Heart right ventricle (tissue), 16 donors: ENCODE measurements at places on chromosomes 12 and 14. TPM values are rescaled to one million over a fixed set of nuclear protein-coding genes. Genes with fewer than 3 reads are reported as not detected.
A peak's percentile ranks its signal among the peaks of the same experiment; 100 is the strongest.

- H3K27ac ChIP-seq: no peak overlapping the region
- H3K36me3 ChIP-seq: no peaks in the 10 kb centered on the region
- H3K27me3 ChIP-seq: no peaks in the 10 kb centered on the region
- no peak for DNase-seq
- peaks cover 35% of the 10 kb centered on the region for H3K4me1 ChIP-seq
Measured at GRCh38 chr14:49972823-49973222, 79.9 kb downstream of the ARF6 start.

- DNase-seq: no peak
- no peaks in the 10 kb centered on the region for H3K27me3 ChIP-seq
- no peaks in the 10 kb centered on the region for H3K4me1 ChIP-seq
- no peak overlapping the region for H3K27ac ChIP-seq
- H3K36me3 ChIP-seq: no peaks in the 10 kb centered on the region
Measured at GRCh38 chr12:96719660-96720362, 187.2 kb upstream of the NEDD1 start.

GRCh38 chr14:56686416-56686815, 106.8 kb downstream of the TMEM260 start:
- peak; percentile 29 for DNase-seq
- H3K27ac ChIP-seq: no peak overlapping the region
- H3K36me3 ChIP-seq: no peaks in the 10 kb centered on the region
- no peak overlapping the region for H3K4me3 ChIP-seq
- H3K27me3 ChIP-seq: peaks cover under 1% of the 10 kb centered on the region
- no peaks in the 10 kb centered on the region for H3K4me1 ChIP-seq

DNA sequence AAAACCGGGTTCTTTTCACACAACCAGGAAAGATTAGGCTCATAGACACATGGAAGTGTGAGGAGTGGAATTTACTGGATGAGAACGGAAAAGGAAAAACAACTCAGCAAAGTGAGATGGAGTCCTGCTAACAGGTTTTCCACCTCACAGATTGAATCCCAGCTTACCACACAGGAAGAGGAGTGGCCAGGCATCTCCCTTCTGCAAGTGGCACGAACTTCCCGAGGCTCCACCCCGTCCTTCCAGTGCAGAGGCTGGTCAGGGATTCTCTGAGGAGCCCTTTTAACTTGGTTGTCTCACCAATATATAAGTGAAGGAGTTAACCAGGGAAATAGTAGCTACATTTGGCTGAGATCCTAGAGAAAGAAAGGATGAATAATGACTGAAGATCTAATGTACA, 102.8 kb downstream of the SCAF11 start:
- H3K27me3 ChIP-seq: no peaks in the 10 kb centered on the region
- H3K4me3 ChIP-seq: no peak overlapping the region
- no peak for DNase-seq
- H3K36me3 ChIP-seq: no peaks in the 10 kb centered on the region
- no peak overlapping the region for H3K27ac ChIP-seq
- no peaks in the 10 kb centered on the region for H3K4me1 ChIP-seq

DNA sequence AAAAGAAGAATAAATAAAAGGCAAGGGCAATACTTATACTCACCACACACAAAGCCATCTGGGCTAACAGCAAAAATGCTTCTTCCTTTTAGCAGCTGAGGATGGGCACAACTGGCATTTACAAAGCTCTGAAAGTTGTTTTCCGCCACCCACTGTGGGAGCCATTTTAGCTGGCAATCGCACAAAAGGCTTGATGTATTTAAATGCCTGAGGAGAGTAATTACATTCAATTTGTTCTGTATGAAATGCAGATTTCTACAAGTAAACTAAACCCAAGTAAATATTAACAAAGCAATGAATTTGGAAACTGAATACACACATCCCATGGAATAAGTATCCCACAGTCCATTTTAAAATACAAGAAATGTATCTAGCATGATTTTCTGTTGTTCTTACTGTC, 37.5 kb downstream of the LRIG3 start:
- H3K27me3 ChIP-seq: no peaks in the 10 kb centered on the region
- H3K4me1 ChIP-seq: peaks cover 1% of the 10 kb centered on the region

DNA sequence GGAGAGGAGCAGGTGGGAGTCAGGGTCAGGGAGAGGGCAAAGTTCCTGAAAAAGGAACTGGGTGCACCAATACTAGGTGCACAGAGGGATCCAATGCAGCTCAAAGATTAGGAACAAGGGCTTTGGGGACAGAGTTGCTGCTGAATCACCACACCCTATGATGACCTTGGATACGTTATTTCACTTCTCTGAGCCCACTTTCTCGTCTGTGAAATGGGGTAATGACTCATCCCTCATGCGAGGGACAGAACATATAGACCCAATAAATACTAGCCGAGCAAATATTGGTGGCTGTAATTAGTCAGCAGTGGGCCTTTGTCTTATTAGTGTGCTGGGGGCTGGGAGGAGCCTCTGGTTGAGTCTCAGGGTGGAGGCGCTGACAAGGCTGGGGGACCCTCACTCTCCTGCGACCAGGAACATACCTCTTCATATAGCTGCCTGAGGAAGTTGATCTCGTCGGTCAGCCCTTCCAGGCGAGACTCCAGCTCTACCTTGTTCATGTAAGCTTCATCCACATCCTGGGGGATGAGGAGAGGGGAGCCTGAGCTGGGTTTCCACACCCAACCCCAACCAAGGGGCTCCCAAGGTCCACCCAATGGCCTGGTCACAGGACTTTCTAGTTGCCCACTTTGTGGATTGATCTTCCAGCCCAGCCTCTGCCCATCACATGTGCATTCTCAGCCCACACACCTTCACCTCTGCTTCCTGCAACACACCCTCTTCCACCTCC, 4.5 kb downstream of the KRT8 start:
- no peaks in the 10 kb centered on the region for H3K27me3 ChIP-seq
- H3K27ac ChIP-seq: no peak overlapping the region
- no peaks in the 10 kb centered on the region for H3K36me3 ChIP-seq
- H3K4me1 ChIP-seq: peaks cover 9% of the 10 kb centered on the region
- no peak overlapping the region for H3K4me3 ChIP-seq
- no peak for DNase-seq

DNA sequence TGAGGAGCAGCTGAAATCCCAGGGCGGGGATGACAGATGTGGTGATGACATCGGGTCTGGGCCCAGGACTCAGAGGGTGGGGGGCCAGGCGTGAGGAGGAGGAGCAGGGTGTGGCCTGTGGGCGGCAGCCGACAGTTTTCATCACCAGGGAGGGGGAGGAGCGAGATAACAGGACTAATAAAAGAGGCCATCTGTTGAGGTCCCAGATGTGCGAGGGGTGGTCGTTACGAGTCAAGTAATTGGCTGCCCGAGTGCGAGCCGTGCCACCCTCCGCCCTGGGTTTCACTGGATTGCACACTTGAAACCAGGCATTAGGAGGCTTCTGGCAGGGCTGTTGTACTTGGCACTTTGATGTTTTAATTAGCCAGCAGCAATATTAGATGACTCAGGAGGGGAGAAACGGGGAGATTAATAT, 67.2 kb downstream of the NOS1 start:
- peaks cover 34% of the 10 kb centered on the region for H3K27me3 ChIP-seq
- no peaks in the 10 kb centered on the region for H3K36me3 ChIP-seq
- H3K27ac ChIP-seq: no peak overlapping the region
- no peaks in the 10 kb centered on the region for H3K4me1 ChIP-seq

- H3K27ac ChIP-seq: no peak overlapping the region
- H3K27me3 ChIP-seq: no peaks in the 10 kb centered on the region
- H3K4me3 ChIP-seq: no peak overlapping the region
- DNase-seq: no peak
Measured at GRCh38 chr14:46626876-46627275, 24.7 kb downstream of the RPL10L start.

GRCh38 chr12:86914721-86915120, 658.5 kb upstream of the MGAT4C start:
- no peaks in the 10 kb centered on the region for H3K27me3 ChIP-seq
- H3K4me1 ChIP-seq: no peaks in the 10 kb centered on the region
- H3K4me3 ChIP-seq: no peak overlapping the region
- H3K36me3 ChIP-seq: no peaks in the 10 kb centered on the region

DNA sequence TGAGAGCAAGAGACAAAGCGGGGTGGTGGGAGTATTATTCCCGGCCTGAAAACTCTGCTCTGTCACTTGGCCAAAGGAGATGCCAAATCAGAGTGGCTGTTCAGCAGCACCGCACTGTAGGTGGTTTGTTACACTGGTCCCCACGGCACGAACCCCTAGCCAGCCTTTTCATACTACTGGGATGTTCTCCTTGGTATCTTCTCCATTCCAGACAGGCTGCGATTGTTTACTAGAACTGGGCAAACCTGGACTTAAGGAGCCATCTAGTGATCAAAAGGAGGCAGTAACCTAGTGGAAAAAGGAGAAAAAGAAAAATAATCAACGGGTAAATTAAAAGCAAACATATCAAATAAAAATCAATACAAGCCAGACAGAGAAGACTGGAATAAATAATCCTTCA, 58.9 kb upstream of the TMTC2 start:
- no peaks in the 10 kb centered on the region for H3K4me1 ChIP-seq
- no peak overlapping the region for H3K4me3 ChIP-seq
- H3K36me3 ChIP-seq: no peaks in the 10 kb centered on the region
- no peak for DNase-seq
- no peak overlapping the region for H3K27ac ChIP-seq

DNA sequence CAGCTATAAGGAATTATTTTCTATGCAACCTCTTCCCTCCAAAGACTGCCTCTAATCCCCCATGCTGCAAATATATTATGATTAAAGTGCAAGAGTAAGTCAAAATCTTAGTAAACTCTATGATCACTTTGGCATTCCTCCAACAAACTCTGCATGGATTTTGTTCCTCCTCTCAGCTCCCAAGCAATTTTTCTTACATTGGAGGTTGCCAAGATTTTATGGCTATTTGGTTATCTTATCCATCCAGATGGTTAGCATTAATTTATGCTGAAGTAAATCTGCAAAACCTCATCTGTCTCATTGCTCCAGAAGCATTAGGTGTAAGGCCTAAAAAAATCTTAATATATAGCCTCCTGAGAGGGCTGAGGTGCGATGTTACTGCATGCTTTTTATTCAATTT, 228.1 kb downstream of the CHST11 start:
- no peak for DNase-seq
- H3K4me3 ChIP-seq: no peak overlapping the region
- H3K4me1 ChIP-seq: peaks cover 35% of the 10 kb centered on the region

DNA sequence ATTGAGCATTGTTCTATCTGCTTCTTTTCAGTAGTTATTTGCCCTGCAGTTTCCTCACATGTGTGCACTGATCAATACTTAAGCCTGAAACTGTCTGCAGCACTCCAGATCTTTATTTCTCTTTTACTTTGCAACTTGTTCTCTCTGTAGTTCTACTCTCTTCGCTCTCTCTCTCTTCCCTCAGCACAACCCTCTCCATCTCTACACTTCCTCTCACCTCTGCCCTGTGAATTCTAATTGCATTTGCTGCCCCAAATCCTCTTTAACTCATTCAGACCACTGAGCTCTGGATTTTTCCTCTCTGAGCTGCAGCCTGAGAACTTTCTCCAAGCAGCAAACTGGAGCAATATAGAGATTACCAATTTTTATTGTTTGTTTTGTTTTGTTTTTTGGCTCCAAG, 1035.5 kb downstream of the FSCB start:
- no peaks in the 10 kb centered on the region for H3K27me3 ChIP-seq
- H3K36me3 ChIP-seq: no peaks in the 10 kb centered on the region
- no peak overlapping the region for H3K27ac ChIP-seq
- no peak for DNase-seq
- H3K4me1 ChIP-seq: no peaks in the 10 kb centered on the region

- H3K4me3 ChIP-seq: no peak overlapping the region
- H3K27ac ChIP-seq: no peak overlapping the region
Measured at GRCh38 chr12:52613384-52614030, 4.9 kb downstream of the KRT73 start.

DNA sequence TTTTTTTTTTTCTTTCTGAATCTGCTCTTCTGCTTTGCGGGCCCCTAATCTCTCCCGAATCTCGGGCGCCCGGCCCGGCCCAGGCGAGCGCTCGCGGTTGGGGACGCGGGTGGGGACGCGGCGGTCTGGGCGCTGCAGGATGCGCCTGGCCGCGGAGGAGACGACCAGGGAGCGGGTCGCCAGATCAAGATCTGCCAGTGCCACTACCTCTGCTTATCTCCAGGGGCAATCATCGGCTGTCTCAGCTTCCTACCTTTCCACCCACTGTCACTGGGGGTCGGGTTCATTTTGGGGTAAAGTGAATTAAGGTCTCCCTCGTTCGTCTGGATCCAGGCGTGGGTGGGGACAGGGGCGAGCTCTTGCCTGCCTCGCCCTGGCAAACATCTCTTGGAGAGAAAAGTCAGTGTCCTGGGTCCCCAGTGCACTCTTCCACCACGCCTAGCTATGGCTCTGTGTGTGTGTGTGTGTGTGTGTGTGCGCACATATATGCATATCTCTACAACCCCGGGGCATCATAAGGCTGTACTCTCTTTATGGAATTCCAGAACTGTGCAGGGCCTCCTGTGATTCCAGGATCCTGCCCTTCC, 422.3 kb downstream of the VRK1 start:
- peaks cover 10% of the 10 kb centered on the region for H3K4me1 ChIP-seq
- H3K36me3 ChIP-seq: no peaks in the 10 kb centered on the region
- H3K27me3 ChIP-seq: no peaks in the 10 kb centered on the region
- peak overlapping the region; percentile 45 for H3K4me3 ChIP-seq
- no peak for DNase-seq

DNA sequence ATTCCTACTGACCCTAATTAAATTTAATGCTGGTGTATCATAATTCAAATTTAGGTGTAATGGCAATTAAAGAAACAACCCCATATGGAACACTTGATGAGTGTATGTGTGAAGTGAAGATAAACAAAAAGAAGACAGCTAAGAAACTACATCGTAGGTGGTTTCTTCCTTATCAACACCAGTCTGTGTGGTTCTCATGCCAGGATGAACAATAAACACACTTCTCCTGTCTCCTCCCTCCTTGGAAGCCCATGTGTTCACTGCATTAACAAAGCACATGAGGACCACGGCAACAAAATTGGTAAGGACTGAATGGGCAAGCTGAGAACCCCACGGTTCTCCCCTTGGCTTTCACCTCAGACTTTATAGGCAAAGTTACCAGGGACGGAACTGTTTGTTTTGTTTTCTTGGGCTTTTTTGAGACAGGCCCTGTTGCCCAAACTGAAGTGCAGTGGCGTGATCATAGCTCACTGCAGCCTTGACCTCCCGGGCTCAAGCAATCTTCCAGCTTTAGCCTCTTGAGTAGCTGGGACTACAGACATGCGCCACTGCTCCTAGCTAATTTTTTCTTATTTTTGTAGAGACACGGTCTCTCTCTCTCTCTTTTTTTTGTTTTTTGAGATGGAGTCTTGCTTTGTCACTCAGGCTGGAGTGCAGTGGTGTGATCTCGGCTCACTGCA, 71.0 kb downstream of the TRAFD1 start:
- no peak for DNase-seq
- no peak overlapping the region for H3K27ac ChIP-seq
- H3K36me3 ChIP-seq: peaks cover 5% of the 10 kb centered on the region
- no peaks in the 10 kb centered on the region for H3K27me3 ChIP-seq
- H3K4me3 ChIP-seq: no peak overlapping the region

- no peaks in the 10 kb centered on the region for H3K27me3 ChIP-seq
- H3K27ac ChIP-seq: no peak overlapping the region
- no peak for DNase-seq
- no peaks in the 10 kb centered on the region for H3K36me3 ChIP-seq
- no peaks in the 10 kb centered on the region for H3K4me1 ChIP-seq
Measured at GRCh38 chr12:11457996-11458645, 62.8 kb upstream of the PRB2 start.

- no peaks in the 10 kb centered on the region for H3K4me1 ChIP-seq
- no peak overlapping the region for H3K4me3 ChIP-seq
- H3K27me3 ChIP-seq: no peaks in the 10 kb centered on the region
- no peak overlapping the region for H3K27ac ChIP-seq
Measured at GRCh38 chr14:61866932-61867920, 105.0 kb downstream of the SNAPC1 start.

GRCh38 chr14:34171431-34172172, 220.7 kb upstream of the EGLN3 start:
- DNase-seq: no peak
- no peak overlapping the region for H3K27ac ChIP-seq
- H3K36me3 ChIP-seq: no peaks in the 10 kb centered on the region
- H3K4me3 ChIP-seq: no peak overlapping the region
- no peaks in the 10 kb centered on the region for H3K4me1 ChIP-seq

Gene OASL
- 0.21 TPM for total RNA-seq

Gene A2ML1
- total RNA-seq: 0.20 TPM

Gene IL31
- not detected for total RNA-seq
